Right ventricle myocardium superior (tissue), 1 donor: ENCODE measurements at places on chromosomes 5 and 9.
A peak's percentile ranks its signal among the peaks of the same experiment; 100 is the strongest.

GRCh38 chr9:82665324-82665723 lies 397.6 kb downstream of the RASEF start:
- no peak for DNase-seq

- no peak for DNase-seq
These were observed 115.7 kb downstream of the FBXL17 start for GRCh38 chr5:108266242-108266641.

- no peak for DNase-seq
These were observed 175.8 kb upstream of the GAS1 start for GRCh38 chr9:87122947-87123685.

DNA sequence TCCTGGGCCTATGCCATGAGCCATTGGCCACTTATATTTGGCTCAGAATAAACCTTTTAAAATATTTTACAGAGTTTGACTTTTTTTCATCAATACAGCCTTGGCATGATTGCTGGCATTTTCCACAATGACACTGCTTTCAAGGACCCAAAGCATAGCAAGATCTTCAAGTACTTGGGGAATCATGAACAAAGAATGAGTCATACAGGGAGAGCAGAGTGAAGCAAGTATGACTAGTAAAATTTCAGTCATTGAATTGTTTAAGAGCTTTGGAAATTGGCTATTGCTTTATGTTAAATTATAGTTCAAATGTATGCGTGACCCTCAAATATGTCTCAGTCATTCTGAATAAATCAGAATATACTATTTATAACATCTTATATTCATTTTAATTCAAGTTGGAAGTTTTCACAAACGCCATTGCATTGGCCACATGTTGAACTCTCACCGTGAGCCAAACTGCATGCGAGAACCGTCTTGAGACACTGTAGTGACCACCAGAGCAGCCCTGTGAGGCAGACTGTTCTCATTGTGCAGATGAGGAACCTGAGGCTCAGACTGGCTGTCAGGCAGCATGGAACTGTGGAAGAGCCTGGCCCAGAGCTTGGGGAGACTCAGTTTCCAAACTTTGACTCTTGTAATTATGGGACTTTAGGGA lies 52.9 kb downstream of the GDNF start:
- no peak for DNase-seq

DNA sequence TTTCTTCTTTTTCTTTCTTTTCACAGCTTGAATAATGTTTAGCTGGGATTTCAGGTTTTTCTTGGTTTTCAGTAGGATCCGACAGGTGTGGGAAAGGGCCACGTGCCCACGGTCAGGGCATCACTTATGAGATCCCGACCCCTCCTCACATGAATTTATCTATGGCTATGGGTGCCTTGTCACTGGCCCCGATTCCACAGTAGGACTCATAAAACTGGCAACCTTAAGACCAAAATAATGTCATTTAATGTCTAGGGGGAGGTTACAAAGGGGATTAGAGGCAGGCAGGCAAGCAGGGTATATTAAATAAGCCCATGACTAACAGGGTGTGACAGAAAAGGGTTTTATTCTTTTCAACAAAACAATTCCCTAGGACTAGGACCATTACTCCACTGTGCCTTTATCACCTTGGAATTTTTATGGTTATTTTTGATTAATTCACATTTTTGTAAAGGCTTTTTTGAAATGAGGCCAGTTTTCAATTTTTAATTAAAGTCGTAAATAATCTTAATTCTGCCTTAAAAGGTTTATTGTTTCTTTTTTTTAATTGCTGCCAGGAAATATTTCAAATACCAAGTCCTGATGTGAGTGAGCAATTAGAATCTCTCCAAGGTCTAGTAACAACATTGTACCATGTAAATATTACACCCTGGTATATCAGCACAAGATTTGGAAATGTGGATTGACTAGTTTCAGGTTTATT lies 370.4 kb downstream of the GLIS3 start:
- DNase-seq, result no peak

GRCh38 chr9:109320742-109321448 lies at the start of gene EPB41L4B:
Gene EPB41L4B, minus strand, starts transcription at chr9:109321059. Its CDS starts 613 bp downstream, at chr9:109320446.
- peak; percentile 91 for DNase-seq

- DNase-seq, result no peak
These were observed 396.5 kb upstream of the RPS23 start for GRCh38 chr5:82674671-82675070.

DNA sequence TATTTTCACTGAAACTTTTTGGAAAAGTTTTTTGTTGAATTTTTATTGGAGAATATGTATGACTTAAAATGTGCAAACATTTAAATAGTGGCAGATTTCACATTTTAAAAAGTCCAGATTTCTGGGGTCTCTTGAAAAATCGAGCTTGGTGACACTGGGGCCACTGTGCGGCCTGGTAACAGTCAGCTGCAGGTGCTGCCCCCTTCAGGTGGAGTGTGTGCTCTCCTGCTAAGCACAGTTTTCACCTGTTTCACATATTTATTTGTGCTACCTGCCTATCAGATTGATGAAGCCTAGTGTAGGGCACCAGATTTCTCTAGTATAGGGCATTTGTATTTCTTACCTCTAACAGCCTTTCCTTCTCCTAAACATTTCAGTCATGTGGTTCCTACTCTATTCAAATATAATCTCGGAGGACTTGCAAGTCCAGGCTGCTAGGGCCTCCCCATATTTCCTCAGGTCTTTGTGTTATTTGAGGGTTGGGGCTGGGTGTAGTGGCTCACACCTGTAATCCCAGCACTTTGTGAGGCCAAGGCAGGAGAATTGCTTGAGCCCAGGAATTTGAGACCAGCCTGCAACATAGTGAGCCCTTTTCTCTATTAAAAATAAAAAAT lies 95.8 kb upstream of the KLF9 start:
- peak; percentile 56 for DNase-seq

GRCh38 chr5:145471831-145472612 lies 363.1 kb downstream of the PRELID2 start:
- DNase-seq, result no peak

DNA sequence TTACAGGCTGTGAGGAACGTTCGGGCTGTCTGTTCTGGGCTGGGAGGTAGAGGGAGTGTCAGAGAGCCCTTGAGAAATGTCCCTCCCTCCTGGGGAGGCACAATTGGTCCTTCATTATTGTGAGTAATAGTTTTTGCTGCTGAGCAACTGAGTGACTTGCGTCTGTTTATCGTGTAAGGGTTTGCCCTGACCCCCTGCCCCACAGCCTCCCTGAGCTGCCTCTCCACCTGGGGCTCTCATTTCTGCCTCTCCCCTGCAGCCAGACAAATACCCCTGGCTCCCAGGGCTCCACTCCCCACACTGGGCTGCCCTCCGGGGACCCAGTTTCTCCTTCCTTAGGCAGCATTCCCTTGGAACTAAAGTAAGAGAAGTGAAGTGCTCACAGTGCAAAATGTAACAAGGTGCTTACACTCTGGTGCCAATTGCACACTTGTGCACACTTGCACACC lies 174.9 kb upstream of the MVB12B start:
- DNase-seq, result no peak

DNA sequence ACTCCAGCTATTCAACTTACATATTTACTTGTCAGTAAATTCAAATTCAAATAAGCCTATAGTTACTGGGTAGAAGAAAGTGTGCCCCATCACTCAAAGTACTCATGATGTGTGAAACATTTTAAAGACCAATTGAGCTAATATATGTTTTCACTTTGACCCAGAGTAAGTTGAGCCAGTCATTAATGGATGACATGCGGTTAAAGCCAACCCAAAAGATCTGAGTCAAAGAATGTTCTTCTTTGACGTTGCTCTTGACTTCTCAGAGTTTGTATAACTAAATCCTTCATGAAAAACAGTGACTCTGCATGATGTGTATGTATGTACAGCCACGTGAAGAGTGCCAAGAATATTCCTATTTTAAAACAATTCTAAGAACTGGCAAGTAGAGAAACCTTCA lies 237.4 kb downstream of the NR2F1-AS1 start:
- no peak for DNase-seq

DNA sequence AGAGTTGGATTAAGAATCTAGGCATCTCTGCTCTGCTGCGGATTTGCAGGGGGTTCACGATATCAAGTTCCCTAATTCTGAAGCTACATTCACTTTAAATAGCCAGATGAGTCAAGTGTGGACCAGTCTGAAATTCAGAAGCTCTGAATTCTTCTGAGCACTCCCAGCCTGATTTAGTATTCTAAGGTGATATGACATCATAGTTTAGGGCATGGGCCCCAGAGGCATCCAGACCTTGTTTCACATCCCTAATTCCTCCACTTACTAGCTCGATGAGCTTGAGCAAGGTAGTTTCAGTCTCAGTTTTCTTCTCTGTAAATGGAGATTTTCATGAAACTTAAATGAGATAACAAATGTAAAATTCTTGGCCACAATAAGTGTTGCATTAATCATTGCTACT lies 65.2 kb downstream of the TMEM167A start:
- DNase-seq, result no peak

DNA sequence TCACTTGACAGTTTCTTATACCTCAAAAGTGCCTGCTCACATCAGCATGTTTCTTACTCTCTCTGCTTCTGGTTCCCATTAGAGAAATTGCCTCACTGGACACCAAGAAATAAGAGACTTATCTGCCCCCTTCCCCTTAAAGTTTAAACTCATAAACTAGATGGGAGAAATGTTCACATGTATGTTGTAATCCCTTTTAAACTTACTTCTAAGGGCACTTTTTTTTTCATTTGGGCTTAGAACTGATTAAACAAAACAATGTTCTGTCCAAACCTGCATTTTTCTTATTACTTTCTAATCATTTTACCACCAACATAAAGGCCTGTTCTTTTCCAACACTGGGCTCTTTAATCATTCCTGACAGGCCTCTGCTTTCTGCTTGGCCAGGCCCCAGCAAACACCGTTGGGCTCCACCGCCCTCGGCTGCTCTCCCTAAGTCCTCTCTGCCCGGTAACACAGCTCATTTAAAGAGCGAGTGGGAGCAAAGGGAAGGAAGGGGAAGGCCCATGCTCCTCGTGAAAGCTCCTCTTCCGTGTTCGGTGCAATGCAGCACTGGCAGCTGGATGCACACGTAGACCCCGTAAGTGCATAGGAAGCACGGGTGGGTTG lies 53.4 kb downstream of the ROR2 start:
- no peak for DNase-seq

DNA sequence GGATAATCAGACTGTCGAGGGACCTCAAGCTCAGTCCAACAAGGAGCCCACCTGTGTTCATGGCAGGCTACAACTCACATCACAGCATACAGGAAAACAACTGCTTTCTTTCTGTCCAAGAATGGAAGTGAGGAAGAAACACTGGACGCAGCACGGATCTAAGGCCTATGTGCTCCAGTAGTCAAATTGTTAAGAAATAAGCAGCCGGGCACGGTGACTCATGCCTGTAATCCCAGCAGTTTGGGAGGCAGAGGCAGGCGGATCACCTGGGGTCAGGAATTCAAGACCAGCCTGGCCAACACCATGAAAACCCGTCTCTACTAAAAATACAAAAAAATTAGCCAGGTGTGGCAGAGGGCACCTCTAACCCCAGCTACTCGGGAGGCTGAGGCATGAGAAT lies 427.8 kb downstream of the BNC2 start:
- DNase-seq, result no peak

DNA sequence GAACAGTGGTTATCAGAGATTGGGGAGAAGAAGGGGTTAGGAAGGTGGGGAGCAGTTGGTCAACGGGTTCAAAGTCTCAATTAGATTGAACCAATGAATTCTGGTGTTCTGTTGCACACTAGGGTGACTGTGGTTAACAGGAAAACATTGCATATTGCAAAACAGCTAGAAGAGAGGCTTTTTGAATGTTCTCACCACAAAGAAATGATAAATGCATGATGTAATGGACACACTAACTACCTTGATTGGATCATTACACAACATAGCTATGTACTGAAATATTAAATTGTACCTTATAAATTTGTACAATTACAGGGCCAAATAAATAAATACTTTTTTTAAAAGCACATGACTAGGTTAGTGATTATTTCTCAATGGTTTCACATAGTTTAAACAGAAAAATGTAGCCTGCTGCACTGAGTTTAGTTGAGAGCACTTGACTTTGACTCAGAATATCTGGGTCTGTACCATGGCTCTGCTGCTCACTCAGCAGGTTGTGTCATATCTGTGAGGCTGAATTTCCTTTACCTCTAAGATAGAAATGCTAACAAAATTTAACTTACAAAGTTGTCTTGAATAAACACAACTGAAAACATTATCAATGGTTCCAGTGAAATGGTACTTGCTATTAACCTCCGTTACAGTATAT lies 30.4 kb downstream of the NUDT12 start:
- DNase-seq, result no peak

GRCh38 chr5:60487476-60487875 lies 212.5 kb downstream of the DEPDC1B start:
- DNase-seq, result no peak

DNA sequence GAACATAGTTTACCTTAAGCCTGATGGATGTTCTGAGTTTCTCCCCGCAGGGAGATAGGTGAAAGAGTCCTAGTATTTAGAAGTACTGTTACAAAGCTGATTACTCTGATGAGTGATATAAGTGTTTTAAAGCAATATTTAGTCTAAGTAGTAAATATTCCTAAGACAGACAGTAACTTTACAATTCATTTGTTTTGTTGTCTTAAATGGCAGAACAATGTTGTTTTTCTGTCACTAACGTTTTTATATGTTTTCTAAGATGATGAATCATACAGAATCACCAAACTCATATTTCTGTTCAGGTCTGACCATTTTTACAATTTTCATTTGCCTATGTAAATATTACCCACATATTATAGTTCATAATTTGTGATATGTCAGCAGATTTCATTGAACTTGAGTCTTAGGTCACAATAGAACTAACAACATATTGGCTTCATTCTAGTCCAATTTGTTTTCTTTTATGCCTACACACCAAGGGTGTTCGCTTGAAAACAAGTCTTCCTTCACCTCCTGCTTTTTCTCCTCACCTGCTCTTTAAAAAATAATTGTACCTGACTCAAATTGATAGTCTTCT lies 30.6 kb downstream of the MAP3K1 start:
- no peak for DNase-seq

DNA sequence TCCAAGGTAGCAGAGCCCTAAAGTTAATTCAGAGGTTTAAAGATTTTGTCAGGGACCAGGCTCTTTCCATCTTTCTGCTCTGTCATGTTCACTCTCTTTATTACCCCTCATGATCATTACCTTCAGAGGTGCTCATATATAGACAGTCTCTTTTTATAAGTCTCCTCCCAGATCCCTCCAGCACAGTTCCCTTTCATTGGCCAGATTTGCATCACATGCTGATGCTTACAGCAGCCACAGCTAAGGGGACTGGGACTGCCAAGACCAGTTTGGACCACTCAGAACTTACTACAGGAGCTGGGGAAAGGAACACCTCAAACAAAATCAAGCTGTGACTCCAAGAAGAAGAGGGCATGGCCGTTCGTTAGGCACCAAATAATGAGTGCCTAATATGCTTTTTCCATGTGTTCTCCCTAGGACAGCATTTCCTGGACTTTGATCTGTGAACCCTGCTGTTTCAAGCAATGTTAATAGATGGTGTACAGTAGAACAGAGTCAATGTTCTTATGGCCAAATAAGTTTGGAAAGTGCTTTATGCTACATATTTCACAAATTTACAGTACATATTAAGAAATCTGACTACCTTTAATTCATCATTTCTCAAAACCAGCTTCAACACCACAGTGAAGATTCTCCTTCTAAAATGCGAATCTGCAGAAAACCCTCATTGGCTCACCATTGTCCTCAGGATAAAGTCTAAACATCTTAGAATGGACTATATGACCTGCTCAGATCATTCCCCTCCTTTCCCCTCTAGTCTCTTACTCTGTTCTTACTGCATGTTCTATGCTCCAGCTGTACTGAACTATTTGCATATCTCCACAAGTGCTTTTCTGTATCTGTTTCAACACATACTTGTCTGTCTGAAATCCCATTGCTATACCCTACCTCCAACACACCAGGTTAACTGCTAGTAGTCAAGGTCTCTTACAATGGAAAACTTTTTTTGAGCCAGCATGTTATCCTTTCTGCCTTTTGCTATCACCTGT lies 3.4 kb downstream of the C5orf58 start:
- no peak for DNase-seq

GRCh38 chr9:127087411-127087810 lies 35.0 kb downstream of the ANGPTL2 start:
- DNase-seq, result no peak
